ENCODE measurements at places on chromosomes 1 and 21. TPM values are rescaled to one million over a fixed set of nuclear protein-coding genes. Genes with fewer than 3 reads are reported as not detected.

GRCh38 chr1:6329851-6330250 is 63.7 kb downstream of the ACOT7 start:
- no peak for DNase-seq

The FAM131C gene
- not detected for total RNA-seq

DNA sequence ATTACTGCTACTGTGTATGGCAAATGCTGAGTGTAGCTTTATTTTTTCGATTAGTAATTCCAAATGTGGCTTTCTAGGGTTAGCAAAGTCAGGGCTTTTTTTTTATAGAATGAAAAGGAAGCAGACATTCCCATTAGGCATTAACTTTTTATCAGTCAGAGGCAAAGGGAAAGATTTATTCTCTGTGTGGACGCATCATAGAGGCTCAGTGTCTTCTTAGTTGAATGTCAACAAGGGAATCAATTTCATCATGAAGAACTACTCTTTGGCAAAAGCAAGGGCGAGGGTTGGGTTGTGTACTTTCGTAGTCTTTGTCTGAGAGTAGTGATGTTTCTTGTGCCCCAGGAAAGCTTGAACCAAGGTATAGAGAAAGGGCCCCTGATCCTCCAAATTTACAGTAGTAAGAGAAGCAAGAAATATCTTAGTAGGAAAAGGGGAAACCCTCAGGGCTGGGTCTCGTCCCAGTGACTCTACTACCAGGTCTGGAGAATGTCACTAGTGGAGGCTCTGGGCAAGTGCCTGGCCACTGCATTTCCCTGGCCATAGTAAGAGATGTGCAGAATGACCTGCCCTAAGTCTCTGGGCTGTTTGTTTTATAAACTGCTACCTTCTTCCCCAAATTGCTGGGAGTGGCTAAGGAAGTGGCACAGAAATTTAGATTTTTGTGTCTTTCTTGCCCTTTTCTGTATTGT is 30.0 kb upstream of the MACF1 start:
- DNase-seq, result no peak

DNA sequence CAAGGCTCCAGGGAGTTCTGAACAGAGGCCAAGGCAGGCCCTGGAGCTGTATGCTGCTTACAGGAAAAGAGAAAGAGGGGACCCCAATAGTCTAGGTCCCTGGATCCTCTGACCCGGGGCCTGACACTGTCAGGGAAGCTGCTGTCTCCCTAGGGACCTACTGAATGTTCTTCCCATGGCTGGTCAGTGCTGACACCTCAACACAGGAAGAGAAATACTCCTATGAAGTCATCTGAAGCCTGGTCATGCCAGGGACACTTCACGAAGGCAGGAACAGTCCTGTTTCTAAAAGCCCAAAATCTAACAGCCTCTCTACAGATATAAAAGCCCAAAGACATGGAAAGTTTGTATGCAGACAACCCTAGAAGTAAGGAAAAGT is 1.7 kb upstream of the LAD1 start:
- DNase-seq, result no peak

DNA sequence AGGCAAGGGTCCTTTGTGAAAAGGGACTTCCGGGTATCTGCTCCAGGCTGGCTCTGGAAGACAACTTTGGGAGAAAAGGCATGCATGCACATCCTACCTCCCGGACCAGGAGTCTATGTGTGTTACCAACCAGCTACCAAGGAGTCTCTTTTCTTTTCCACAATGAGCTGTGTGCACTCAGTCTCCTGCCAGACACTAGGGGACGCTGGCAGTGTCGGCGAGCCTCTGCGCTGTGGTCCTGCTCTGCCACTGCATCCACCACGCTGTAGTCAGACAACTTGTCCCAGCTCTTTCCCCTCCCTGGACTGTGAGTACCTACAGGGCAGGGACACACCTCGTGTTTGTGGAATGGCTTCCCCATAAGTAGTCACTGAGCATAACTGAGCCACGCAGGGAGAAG is 5.1 kb upstream of the SSR2 start:
- DNase-seq, result no peak

GRCh38 chr1:119679223-119679622 is 31.2 kb upstream of the ZNF697 start:
- DNase-seq, result no peak

DNA sequence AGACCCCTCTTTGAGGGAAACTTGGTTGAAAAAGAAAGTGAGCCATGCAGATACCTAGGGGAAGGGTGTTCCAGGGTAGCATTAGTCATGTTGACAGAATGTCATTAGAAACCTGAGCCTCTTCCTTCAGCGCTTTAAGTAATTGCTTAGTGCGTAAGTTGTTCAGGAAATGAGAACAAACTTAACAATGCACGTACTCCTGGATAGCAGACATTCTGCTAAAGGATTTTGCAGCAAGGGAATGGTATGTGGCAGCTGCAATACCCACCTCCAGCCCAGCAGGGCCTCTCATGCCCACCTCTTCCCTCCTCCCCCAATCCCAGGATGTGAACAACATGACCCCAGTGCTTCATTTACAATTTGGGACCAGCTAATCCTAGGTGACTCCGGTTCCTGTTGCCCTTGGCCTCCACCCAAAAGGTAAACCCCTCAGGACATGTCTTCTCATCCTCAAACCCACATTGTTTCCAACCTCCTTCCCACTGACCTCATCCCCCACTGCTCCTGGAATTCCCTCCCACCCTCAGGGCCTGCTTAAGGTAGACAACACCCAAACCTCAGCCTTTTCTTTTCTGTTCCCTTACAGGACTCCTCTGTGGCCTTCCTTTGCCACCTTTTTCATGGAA is 98.0 kb upstream of the BCAR3 start:
- DNase-seq, result no peak
